ENCODE measurements at places on chromosomes 16 and 17. TPM values are rescaled to one million over a fixed set of nuclear protein-coding genes. Genes with fewer than 3 reads are reported as not detected.

Gene CCL7
- total RNA-seq: 0.28 TPM

Gene KRT39
- total RNA-seq: not detected

Gene TOX3
- not detected for total RNA-seq

Gene GLP2R
- under 0.01 TPM for total RNA-seq

Gene FCSK
- 5.3 TPM for total RNA-seq

Gene KRT25
- not detected for total RNA-seq

Gene KRTAP2-3
- total RNA-seq: 1.4 TPM

Gene MYH11
- total RNA-seq: under 0.01 TPM

Gene ADAMTS18
- total RNA-seq: not detected

Gene FOXL1
- 23.9 TPM for total RNA-seq

Gene AOC2
- 0.36 TPM for total RNA-seq

Gene KRTAP17-1
- not detected for total RNA-seq

Gene TMEM235
- not detected for total RNA-seq

Gene IGF2BP1
- total RNA-seq: 11.9 TPM

GRCh38 chr17:55641676-55642081 lies 81.0 kb downstream of the TMEM100 start:
- no peaks in the 10 kb centered on the region for H3K4me1 ChIP-seq
- peak; percentile 63 for DNase-seq
- no peaks in the 10 kb centered on the region for H3K36me3 ChIP-seq
- H3K27ac ChIP-seq: no peak overlapping the region
- H3K4me3 ChIP-seq: no peak overlapping the region

- no peak overlapping the region for H3K4me3 ChIP-seq
- H3K36me3 ChIP-seq: no peaks in the 10 kb centered on the region
- DNase-seq: no peak
- no peaks in the 10 kb centered on the region for H3K27me3 ChIP-seq
- H3K27ac ChIP-seq: no peak overlapping the region
- no peaks in the 10 kb centered on the region for H3K4me1 ChIP-seq
These were observed 116.8 kb downstream of the WWOX start for GRCh38 chr16:78216166-78216745.

DNA sequence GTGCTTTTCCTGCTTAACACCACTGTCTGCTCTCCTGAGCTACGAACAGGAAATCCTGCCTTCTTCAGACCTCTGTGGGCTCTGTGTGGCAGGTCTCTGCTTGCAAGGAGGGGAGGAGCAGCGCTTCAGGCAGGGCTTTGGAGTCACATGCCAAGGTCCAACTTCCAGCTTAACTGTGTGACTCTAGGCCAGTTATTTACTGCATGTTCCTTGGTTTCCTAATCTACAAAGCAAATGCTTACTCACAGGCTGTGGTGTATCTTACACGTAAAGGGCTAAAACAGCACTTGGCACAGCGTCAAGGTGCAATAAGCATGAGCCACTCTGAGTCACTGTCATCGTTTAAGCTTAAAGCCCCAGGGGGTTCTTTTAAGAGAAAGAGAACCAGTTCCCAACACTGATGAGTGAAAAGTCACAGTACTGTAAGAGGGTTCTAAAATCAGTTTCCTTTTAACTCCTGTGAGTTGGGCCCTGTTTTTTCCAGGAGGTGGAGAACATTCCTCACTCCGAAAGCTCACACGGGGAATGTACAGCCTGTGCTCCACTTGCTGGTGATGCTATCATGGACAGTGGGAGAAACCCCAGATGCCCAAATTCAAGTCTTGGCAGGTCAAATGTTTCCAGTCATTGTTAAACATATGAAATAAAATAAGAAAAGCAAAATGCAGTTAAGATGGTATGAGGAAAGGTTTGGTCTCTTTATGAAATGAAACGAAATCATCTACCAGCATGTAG lies 54.1 kb upstream of the BCAR1 start:
- peaks cover 13% of the 10 kb centered on the region for H3K36me3 ChIP-seq
- peak; percentile 100 for DNase-seq
- H3K27me3 ChIP-seq: no peaks in the 10 kb centered on the region
- H3K27ac ChIP-seq: peak overlapping the region; percentile 92
- peaks cover 18% of the 10 kb centered on the region for H3K4me1 ChIP-seq

- peaks cover 9% of the 10 kb centered on the region for H3K4me1 ChIP-seq
- no peak overlapping the region for H3K27ac ChIP-seq
- no peak overlapping the region for H3K4me3 ChIP-seq
- DNase-seq: no peak
- H3K36me3 ChIP-seq: peaks cover 1% of the 10 kb centered on the region
These were observed 4.1 kb downstream of the PAM16 start for GRCh38 chr16:4347010-4347409.

DNA sequence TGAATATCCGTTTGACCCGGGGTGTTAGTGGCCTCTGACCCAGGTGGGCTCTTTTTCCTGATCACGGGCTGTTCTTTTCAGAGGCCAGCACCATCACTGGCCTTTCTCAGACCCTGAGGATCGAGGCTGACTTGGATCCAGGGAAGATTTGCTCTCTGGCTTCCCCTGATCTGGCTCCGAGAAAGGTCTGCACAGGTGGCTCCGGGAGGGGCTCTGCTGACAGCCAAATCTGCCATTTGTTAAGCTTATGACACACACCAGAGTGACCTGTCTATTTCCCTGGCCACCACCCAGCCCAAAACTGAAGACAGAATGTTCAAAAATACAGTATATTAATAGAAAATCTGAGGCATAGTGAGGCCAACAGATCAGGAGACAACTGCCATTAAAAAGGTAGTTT lies 221.8 kb upstream of the TNRC6C start:
- no peak for DNase-seq
- H3K4me3 ChIP-seq: no peak overlapping the region
- H3K27ac ChIP-seq: no peak overlapping the region
- peaks cover 7% of the 10 kb centered on the region for H3K4me1 ChIP-seq
- H3K36me3 ChIP-seq: no peaks in the 10 kb centered on the region
- peaks cover 31% of the 10 kb centered on the region for H3K27me3 ChIP-seq

- H3K4me3 ChIP-seq: no peak overlapping the region
- H3K36me3 ChIP-seq: peaks cover 50% of the 10 kb centered on the region
- H3K4me1 ChIP-seq: peaks cover 4% of the 10 kb centered on the region
- H3K27me3 ChIP-seq: no peaks in the 10 kb centered on the region
These were observed 15.1 kb downstream of the NQO1 start for GRCh38 chr16:69711115-69711740.

DNA sequence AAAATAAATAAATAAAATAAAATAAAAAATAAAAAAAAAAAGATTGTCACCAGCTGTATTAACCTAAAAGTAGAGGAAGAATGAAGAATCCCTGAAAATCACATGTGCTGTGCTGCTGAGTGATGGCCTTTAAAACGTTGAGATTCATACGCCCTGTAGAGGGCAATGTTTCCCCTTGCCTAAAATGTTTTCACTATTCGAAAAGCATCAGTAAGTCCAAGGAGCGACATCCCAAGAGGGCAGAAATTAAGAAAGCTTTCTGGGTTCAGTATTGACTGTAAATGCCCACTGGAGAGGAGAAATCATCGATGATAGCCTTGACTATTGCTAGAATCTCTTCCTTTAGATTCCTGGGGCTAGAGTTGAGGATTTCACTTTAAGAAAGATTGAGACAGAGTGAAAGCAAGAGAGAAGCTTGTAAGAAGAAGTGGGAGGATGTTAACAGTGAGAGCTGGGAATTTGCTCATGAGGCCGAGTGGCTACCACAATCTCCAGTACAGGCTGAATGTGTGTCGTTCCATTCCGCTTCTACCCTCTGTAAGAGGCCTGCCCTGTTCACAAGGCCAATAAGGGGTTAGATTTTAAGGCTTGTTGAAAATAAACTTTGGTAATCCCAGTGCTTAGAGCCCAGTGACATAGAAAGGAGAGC lies 170.8 kb upstream of the FAM20A start:
- DNase-seq: peak; percentile 75
- peaks cover 4% of the 10 kb centered on the region for H3K4me1 ChIP-seq
- no peak overlapping the region for H3K27ac ChIP-seq
- H3K27me3 ChIP-seq: no peaks in the 10 kb centered on the region

- H3K36me3 ChIP-seq: no peaks in the 10 kb centered on the region
- H3K27ac ChIP-seq: no peak overlapping the region
- peak; percentile 2 for DNase-seq
- H3K4me1 ChIP-seq: peaks cover 7% of the 10 kb centered on the region
These were observed 9.2 kb downstream of the NACA2 start for GRCh38 chr17:61581611-61582349.

GRCh38 chr17:71558901-71559300 lies 561.9 kb upstream of the SOX9 start:
- DNase-seq: no peak
- no peaks in the 10 kb centered on the region for H3K27me3 ChIP-seq
- no peaks in the 10 kb centered on the region for H3K4me1 ChIP-seq
- H3K36me3 ChIP-seq: no peaks in the 10 kb centered on the region
- no peak overlapping the region for H3K4me3 ChIP-seq

GRCh38 chr17:71740866-71741265 lies 380.0 kb upstream of the SOX9 start:
- H3K27me3 ChIP-seq: no peaks in the 10 kb centered on the region
- H3K36me3 ChIP-seq: no peaks in the 10 kb centered on the region
- H3K4me3 ChIP-seq: no peak overlapping the region
- H3K4me1 ChIP-seq: no peaks in the 10 kb centered on the region
- H3K27ac ChIP-seq: no peak overlapping the region

DNA sequence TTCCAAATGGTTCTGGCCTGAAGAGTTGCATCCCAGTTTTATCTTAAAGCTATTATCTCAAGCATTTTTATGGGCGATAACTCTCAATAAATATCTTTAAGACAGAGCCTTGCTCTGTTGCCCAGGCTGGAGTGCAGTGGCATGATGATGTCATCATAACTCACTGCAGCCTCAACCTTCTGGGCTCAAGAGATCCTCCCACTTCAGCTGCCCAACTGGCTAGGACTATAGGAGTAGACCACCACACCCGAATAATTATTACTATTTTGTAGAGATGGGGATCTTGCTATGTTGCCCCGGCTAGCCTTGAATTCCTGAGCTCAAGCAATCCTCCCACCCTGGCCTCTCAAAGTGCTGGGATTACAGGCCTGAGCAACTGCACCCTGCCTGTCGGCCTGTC lies 26.1 kb upstream of the CYTH1 start:
- peaks cover 65% of the 10 kb centered on the region for H3K36me3 ChIP-seq
- H3K4me3 ChIP-seq: no peak overlapping the region

GRCh38 chr17:57114085-57114673 lies 29.1 kb downstream of the AKAP1 start:
- H3K27ac ChIP-seq: no peak overlapping the region
- H3K4me3 ChIP-seq: no peak overlapping the region
- no peaks in the 10 kb centered on the region for H3K27me3 ChIP-seq
- no peaks in the 10 kb centered on the region for H3K4me1 ChIP-seq

- H3K27me3 ChIP-seq: no peaks in the 10 kb centered on the region
- H3K36me3 ChIP-seq: no peaks in the 10 kb centered on the region
- H3K4me3 ChIP-seq: no peak overlapping the region
- no peak overlapping the region for H3K27ac ChIP-seq
- no peak for DNase-seq
- no peaks in the 10 kb centered on the region for H3K4me1 ChIP-seq
These were observed 15.5 kb upstream of the SPACA3 start for GRCh38 chr17:32976131-32976530.

GRCh38 chr17:69179227-69179952 lies 37.7 kb upstream of the ABCA6 start:
- H3K36me3 ChIP-seq: no peaks in the 10 kb centered on the region
- no peaks in the 10 kb centered on the region for H3K4me1 ChIP-seq
- H3K27me3 ChIP-seq: no peaks in the 10 kb centered on the region
- H3K27ac ChIP-seq: no peak overlapping the region
- DNase-seq: peak; percentile 50

DNA sequence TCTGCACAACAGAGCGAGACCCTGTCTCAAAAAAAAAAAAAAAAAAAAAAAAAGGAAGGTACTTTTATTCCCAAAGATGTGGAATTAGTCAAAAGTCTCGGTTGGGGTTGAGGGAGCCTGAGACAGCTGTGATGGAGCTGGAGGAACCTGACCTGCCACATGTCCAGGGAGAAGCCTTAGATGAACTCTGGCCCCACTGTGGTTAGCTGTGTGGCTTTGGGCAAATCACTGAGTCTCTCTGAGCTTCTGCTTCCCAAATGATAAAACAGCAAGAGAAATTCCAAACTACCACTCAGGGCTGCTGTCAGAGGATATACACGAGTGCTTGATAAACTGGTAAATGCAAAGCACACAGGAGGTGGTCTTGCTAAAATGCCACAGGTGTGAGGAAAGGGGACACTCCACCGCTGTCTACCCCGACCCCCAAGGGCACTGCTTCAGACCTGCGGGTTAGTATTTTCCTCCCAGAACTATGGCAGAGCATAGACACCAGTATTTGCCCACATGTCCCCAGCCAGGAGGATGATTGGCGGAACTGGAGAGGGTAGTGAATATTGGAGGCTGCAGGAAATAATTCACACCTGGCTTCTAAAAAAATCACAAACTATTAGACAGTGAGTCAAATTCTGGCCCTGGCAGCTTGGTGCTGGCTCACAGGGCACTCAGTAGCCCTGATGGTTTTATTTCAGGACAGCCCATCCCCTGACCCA lies 14.7 kb downstream of the DRC3 start:
- no peaks in the 10 kb centered on the region for H3K36me3 ChIP-seq
- no peak overlapping the region for H3K27ac ChIP-seq
- DNase-seq: no peak
- no peak overlapping the region for H3K4me3 ChIP-seq

DNA sequence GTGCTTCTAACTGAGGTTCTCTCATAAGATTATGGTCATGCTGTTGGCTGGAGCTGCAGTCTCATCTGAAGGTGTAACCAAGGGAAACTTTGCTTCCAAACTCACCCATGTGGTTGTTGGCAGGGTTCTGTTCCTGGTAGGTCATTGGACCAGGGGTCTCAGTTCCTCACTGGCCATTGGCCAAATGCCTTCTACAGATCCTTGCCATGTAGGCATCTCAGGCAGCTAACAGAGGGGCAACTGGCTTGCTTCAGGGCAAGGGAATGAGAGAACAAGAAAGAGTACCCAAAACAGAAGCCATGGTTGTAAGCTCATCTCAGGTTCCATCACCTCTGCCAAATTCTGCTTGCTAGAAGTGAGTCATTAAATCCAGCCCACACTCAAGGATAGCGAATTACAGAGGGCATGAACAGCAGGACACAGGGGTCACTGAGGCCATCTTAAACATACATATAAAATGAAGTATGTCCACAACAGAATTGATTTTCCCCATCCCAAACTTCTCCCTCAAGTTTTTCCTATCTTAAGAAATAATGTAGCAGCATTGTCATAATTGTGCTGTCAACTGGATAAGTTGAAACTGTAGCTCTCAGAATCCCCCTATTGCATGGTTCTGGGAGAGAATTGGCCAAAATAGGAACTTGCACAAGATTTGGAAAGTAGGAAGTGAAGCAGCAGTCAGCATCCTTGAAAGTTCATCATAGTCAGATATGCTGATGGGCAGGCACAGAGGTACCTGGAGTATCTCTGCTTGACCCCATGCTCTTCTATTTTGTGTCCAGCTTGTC lies 42.4 kb upstream of the CES5A start:
- no peak overlapping the region for H3K27ac ChIP-seq
- H3K4me1 ChIP-seq: no peaks in the 10 kb centered on the region
- H3K4me3 ChIP-seq: no peak overlapping the region
- H3K27me3 ChIP-seq: no peaks in the 10 kb centered on the region
- no peaks in the 10 kb centered on the region for H3K36me3 ChIP-seq

All from IMR-90 (cell line).